ENCODE measurements at places on chromosomes 5 and 9.

DNA sequence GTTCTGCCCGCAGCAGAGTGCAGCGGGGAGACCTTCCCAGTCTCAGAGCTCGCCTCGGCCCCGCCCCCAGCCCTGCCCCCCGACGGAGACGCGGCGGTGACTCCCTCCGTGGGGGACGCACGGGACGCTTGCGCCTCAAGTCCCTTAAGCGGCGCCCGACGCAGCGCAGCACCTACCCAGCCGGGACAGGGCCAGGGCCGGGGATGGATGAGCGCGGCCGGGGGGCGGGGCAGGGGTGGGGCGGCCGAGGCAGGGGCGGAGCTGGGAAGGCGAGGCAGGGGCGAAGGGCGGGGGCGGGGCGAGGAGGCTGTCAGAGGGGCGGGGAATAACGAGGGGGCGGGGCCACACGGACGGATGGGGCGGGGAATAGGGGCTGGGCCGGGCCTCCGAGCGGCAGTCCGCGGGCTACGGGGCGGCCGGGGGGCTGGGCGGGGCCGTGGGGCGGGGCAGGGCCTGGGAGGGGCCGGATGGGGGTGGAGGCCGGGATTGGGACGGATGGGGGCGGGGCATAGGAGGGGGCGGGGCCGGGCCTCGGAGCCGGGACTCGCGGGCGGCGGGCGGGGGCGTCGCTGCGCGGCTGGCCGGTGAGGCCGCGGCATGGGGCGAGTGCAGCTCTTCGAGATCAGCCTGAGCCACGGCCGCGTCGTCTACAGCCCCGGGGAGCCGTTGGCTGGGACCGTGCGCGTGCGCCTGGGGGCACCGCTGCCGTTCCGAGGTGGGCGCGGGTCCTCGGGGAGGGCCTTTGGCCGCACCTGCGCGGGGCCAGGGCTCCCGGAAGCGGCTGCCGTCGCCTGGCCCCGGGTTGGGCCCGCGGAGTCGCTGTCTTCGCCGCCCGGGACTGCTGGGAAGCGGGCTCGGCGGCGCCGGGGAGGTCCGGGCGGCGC is at the start of gene ARRDC1:
ARRDC1 (plus strand) TSS at position 566 of the 884 bp plus-strand sequence; CDS start at position 598, 32 bp downstream.
- peak; percentile 97 for DNase-seq

DNA sequence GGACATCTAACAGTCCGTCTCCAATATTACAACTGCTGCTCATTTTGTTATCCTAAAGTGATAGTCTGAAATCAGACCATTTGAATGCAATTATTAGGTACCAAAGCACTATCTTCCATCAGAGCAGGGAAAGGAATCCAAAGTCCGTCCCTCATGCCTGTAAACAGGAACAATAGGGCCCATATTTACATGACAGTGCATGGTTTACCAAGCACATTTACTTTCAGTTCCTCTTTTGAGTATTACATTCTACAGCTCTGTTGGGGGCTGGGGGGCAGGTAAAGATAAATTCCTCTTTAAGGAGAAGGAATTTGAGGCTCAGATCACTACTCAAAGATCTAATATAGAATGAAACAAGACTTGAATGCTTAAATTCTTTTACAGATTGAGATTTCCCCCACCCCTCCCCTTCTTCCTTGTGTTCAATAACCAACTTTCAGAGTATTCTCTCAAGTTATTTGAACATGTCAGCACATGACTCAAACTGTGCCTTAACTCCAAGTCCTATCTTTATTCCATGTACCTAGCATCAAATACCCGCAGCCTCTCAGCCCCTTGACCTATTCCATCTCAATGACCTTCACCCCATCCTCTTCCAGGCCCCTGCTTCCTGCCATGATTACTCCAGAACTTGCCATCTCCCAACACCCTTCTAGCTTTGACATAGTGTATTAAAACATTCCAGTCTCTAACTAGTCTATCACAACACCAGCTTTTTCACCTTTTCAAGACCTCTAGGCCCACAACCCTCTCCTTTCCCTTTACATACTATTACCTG is 71.0 kb downstream of the BRINP1 start:
- no peak for DNase-seq

- no peak for DNase-seq
Observed at GRCh38 chr9:13847270-13847669, 466.7 kb downstream of the NFIB start.

- DNase-seq, result no peak
Observed at GRCh38 chr5:122151640-122152039, 22.3 kb downstream of the ZNF474 start.

- no peak for DNase-seq
Observed at GRCh38 chr9:124489222-124489621, 18.0 kb downstream of the NR5A1 start.

DNA sequence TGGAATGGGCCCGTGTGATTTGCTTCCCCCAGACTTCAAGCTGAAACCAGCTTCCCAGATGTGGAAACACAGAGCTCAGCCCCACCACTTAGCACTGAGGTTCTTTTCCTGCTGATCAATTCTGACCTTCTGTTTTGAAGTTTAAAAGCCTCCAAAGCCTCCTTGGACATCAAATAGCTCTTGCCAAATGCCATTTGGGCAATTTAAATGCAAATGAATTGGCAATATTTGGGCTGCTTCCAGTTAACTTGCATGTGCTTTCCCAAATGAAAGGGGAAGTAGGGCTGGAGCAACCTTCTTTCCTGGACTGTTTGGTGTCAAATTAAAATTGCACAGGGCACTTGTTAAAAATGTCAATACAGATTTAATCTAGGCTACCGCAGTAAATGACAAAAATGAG is 710.5 kb downstream of the TLR4 start:
- no peak for DNase-seq

DNA sequence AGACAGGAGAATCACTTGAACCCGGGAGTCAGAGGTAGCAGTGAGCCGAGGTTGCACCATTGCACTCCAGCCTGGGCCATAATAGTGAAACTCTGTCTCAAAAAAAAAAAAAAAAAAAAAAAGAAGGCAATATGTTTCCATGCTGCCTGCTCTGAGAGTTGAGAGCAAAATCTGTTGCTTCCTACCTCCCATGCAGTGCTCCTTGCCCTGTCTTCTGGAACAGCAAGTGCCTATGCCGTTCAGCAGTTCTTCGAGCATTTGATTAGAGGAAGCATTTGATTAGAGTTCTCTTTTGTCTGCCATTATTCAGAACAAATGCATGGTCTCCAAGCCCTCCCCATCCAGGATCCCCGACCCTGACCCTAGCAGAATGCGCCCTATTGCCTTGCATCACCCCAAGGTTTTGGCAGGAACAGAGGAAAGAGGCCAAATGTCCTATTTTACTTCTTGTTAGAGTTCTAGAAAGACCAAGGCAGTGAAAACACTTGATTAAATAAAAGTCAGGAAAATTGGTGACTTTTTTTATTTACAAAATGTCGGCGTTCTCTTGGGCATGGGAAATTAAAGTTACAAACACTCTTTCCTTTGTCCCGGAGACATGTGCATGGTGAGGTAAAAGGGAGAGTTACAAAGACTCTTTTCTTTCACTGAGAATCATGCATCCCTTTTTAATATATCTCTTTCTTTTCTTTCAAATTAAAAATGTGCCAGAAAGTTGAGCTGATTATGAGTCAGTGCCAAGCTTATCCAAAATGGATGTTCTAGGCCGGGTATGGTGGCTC is 27.8 kb upstream of the FSD1L start:
- no peak for DNase-seq

DNA sequence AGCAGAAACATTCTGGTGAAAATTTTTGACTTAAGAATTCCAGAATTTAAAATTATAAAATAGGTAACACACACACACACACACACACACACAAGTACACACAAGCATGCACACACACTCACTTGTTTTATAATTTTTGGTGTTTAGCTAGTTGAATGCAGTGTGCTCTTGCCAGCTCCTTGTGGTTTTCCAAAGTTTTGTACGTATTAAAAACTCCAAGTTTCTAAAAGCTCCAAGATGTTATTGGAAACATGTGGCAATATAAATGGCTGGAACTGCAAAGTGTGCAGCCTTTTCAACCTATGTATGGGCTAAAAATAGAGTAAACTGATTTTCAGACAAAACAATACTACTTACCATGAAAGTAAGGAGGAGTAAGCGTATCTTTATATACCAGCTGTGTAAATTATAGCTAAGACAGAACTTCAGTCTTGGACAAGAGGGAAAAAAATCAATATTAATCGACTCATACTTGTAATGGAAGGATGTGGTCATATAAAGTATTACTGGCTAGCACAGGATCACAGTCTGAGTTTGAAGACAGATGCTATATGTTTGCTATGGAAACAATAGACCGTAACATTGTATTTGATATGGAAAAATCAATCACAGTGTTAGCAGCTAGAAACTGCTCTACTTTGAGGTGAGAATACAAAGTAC is 727.1 kb upstream of the GRAMD2B start:
- peak; percentile 46 for DNase-seq

- DNase-seq, result no peak
Observed at GRCh38 chr5:159929176-159929575, 12.9 kb downstream of the ADRA1B start.

GRCh38 chr5:5558102-5558501 is 135.6 kb downstream of the ICE1 start:
- DNase-seq, result no peak

GRCh38 chr5:20088361-20088760 is 100.4 kb upstream of the CDH18 start:
- peak; percentile 35 for DNase-seq

DNA sequence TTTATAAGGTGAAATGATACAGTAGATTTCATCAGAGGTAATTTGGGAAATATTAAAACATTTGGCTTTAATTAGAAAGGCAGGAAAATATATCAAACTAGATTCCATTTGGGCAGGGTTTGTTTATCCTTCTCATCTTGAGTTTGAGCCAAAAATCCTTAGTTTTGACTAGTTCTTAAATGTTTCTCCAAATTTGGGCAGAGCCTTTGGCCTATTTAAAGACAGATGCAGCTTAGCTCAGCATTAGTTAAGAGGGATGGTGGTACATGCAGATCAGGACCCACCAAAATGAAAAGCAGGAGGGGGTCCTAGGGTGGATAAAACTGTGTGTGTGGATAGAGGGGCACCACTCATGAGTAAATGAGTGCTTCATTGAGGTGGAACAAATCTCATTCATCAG is 20.3 kb upstream of the ARRDC3 start:
- DNase-seq, result no peak

- no peak for DNase-seq
Observed at GRCh38 chr5:14105718-14106410, 37.3 kb upstream of the TRIO start.

GRCh38 chr9:91948597-91949391 is 1.2 kb downstream of the ROR2 start:
- DNase-seq, result peak; percentile 71

- DNase-seq, result no peak
Observed at GRCh38 chr9:121684381-121685145, 33.1 kb downstream of the DAB2IP start.

DNA sequence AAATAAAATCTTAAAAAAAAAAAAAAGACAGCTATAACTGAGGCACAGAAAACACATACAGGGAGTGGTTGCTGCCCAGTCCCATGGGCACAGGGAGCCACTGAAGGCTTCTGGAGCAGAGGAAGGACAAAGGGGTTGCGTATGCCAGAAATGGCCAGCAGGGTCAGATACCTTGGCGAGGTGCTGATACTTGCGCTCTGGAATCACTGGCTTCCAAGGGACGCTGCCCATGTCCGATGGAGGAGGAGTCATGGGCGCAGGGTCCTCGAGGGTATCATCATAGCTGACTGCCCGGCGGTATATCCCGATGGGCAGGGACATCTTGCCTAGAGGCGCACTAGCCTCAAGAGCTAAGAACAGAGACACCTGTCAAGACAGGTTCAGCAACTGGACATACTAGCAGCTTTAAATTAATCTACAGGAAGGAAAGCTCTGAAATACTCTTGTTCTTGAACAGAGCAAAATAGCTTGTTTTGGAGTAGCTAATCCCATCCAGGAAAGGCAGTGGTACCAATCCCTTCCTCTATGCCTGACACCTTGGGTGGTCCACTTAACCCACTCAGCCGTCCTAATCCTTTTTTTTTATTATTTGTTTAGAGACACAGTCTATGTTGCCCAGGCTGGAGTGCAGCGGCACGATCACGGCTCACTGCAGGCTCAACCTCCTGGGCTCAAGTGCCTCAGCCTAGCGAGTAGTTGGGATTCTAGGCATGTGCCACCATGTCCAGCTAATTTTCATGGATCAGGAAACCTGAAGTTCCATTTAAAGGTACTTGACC is 6.0 kb downstream of the KIAA1191 start:
- DNase-seq, result no peak

GRCh38 chr9:101586651-101587050 is 8.1 kb downstream of the PPP3R2 start:
- no peak for DNase-seq

GRCh38 chr5:149147676-149148075 is 6.4 kb downstream of the ABLIM3 start:
- no peak for DNase-seq

GRCh38 chr5:102794677-102795331 is 39.7 kb downstream of the PAM start:
- DNase-seq, result no peak

GRCh38 chr9:89395931-89396710 is 77.8 kb downstream of the SECISBP2 start:
- no peak for DNase-seq

GRCh38 chr5:163508753-163509152 is 3.3 kb downstream of the MAT2B start:
- DNase-seq, result no peak

DNA sequence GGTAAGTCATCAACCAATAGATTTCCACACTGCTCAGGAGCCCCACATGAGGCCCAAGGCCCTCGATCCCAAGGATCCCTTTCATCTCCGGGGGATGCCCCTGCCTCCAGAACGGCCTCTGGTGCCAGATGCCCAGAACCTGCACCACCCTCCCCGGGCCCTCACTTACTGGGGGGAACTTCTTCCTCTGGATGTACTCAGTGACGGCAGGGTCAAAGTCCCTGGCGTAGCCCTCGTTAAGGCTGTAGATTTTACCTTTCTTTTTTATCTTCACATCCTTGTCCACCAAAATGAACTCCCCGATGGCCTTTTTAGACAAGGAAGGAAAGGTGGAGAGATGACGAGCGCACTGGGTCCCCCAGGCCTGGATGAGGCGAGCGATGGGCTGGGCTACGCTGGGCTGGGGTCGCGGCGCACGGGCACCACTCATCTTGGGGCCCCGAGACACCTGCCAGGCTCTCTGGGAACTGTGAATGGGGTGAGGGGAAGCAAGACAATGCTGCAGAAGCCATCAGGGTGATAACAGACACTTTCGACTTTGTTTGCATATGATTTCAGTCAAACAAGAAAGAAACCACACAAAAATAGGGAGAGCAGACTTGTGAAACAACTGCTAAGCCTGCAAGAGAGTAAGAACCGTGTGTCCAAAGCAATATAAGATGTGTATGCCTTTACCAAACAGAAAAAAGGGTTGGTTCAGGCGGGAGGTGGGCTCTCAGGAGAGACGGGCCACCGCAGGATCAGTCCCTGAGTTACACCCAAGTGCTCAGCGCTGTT is 13.2 kb upstream of the FBP2 start:
- no peak for DNase-seq
